Stimulated activated CD8-positive, alpha-beta memory T cell treated with anti-CD3 and anti-CD28 coated beads, Interleukin-7, amount 100 ng/mL, for 4 hours (primary cell): ENCODE measurements at places on chromosomes 13 and 19.

GRCh38 chr19:53130506-53130905 is 2.2 kb downstream of the ZNF415 start:
- no peak for DNase-seq

DNA sequence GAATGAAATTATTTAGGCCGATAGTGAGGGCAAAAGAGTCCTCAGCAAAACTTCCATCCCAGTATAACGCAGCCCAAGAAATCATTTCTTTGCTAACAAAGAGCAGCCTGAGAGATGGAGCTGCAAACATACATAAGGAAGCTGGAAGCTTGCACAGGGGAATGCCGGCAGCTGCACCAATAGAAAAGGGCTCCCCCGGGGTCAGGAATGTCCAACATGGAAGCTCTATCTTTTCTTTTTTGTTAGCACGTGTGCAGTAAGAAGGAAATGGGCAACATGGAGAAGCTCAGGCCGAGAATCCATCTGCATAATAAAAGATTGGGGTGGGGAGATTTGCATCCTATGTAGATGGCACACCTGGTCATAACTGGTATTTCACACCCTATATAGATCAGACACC is 1363.5 kb upstream of the PCDH20 start:
- DNase-seq = no peak

GRCh38 chr19:11291991-11292390 is 4.0 kb upstream of the TSPAN16 start:
- DNase-seq = no peak

- DNase-seq = no peak
These were observed 68.2 kb downstream of the ESD start for GRCh38 chr13:46728777-46729176.

- no peak for DNase-seq
These were observed 52.8 kb downstream of the TNFRSF19 start for GRCh38 chr13:23622985-23623384.

- no peak for DNase-seq
These were observed 257.8 kb downstream of the FOXO1 start for GRCh38 chr13:40408602-40409001.

DNA sequence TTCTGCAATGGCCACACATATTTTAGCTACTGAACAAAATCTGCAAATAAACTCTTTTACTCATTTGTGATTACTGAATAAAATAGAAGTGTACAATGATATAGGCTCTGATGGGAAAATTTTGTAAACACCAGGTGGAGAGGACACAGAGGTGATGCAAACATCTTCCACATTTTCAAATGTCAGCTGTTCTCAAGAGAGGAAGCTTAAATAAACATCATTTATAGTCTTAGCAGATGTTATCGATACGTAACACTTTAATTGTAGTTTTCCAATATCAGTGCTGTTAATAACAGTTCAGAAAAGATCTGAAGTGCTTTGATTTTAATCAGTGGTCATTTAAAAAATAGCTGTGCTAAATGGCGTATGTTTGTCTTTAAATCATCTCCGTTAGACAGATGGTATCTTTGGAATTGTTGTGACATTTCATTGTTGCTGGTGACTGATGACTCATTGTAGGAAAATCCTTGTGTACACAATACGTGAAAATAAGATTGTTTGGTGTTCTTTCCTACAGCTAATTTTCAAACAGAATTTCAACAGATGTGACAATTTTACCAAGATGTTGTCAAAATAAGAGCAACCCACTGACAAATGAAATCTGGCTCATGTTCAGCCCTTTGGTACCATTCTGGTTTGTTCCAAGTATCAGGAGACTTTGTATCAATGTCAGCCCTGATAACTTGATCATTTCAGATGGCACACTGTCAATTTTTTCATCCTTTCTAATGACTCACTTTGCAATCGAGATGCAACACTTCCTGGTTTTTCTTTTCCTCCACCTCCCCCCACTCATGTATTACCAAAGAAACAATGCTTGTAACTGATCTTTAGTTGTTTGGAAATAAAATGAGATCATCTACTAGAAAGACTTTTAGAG is 516.0 kb downstream of the DCT start:
- DNase-seq = no peak

- no peak for DNase-seq
These were observed 82.2 kb downstream of the SLC7A1 start for GRCh38 chr13:29513002-29513980.

GRCh38 chr19:35534803-35535480 is 1.7 kb downstream of the GAPDHS start:
- DNase-seq = no peak

GRCh38 chr13:28569886-28570285 is 75.0 kb upstream of the FLT1 start:
- DNase-seq = no peak

DNA sequence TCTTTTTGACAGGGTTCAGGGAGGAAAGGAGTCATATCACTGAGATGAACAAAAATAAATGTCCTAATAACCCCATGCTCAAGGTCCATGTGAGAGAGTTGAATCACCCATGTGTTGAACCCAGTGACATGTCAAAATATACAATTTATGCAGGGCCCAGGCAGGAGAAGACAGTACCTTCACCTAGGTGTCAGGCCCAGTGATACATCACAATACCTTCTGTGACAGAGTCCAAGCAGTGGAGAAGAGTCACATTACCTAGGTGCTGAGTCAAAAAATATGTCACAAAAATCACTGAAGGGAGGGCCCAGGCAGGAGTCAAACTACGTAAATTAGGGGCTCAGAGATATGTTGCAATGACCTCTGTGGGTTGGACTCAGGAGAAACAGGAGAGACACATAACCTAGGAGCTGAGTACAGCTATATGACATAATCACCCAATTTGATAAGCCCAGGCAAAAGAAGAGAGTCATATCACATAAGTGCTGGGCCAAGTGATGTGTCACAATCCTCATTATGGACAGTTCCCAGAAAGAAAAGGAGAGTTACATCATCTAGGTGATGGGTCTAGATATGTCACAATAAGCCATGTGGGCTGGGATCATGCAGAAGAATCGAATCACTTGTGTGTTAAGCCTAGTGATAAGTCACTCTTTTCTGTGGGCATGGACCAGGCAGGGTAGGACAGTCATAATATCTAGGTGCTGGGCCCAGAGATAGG is 13.8 kb upstream of the ZNF724 start:
- no peak for DNase-seq

DNA sequence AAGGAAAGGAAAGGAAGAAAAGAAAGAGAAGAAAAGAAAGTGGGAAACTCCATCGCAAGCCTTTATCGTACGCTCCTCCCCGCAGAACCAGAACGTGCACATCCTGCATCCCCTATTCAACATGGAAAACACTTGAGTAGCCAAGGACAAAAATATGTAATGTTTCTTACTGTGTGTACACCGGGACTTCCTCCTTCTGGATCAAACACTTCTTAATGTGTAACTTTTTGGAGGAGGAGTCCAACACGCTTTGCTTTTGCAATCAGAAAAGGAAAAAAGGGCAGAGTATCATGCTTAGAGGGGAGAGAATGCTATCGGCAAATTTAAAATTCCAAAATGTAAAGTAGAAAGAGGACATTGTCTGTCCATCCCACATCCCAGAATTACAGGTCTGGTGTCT is 7.8 kb upstream of the SHFL start:
- DNase-seq = no peak

GRCh38 chr19:54158812-54159351 is 639 bp downstream of the LENG1 start:
- no peak for DNase-seq

- DNase-seq = no peak
These were observed 245.6 kb downstream of the DCT start for GRCh38 chr13:94233837-94234236.

DNA sequence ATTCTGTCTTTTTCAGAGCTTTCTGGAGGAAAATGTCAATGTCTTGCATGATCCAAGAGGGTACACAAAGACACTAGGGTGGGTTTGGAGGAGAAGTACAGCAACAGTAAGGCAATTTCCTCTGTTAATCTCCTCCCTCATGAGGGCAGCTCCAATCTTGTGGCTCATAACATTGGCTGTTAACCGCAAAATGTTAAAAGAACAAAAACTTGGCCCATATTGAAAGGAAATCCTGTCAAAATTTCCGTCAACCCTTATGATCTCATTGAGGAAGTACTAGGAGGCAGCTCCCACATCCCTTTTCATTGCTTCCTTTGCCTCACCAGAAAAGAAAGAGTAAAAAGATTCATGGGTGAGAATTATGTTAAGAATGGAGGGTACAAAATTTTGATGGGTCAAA is 11.6 kb downstream of the OXGR1 start:
- DNase-seq = no peak

DNA sequence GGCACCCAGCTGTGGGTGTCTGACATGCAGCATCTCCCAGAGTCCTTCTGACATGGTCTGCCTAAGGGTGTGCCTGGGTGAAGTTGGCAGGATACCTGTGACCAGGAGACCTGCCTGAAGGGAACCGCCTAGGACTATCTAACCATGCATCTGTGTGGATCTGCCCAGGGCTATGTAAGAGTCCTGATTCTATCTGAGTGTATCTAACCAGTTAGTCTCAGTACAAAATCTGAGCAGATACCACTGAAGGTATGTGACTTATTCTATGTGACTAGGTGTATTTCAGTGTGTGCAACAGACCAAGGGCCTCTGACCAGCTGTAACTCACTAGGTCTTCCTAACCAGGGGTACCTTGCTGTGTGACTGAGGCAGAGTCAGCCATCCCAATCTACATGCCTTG is 28.2 kb upstream of the FBL start:
- no peak for DNase-seq

DNA sequence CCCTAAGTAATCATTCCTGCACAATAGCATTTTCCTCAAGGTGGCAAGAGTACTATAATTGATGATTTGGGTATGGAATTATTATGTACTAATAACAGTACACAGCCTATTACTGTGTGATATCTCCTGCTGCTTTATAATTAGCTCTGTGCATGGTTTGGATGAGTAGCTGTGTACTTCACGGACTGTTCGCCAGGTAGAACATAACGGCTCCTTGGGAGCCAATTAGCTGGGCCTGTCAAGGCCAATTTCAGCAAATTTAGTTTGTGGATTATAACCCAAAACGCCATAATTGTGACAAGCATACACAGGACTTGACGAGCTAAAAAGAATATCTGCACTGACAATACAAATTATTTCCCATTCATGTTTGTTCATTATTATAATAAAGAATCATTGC is 1584.2 kb downstream of the SLITRK1 start:
- no peak for DNase-seq

GRCh38 chr13:111521030-111521429 is 200.6 kb downstream of the TEX29 start:
- DNase-seq = no peak

- DNase-seq = no peak
These were observed 20.3 kb downstream of the C2CD4C start for GRCh38 chr19:388691-389090.

GRCh38 chr13:44758630-44759383 is 182.7 kb upstream of the TSC22D1 start:
- DNase-seq = peak; percentile 6

DNA sequence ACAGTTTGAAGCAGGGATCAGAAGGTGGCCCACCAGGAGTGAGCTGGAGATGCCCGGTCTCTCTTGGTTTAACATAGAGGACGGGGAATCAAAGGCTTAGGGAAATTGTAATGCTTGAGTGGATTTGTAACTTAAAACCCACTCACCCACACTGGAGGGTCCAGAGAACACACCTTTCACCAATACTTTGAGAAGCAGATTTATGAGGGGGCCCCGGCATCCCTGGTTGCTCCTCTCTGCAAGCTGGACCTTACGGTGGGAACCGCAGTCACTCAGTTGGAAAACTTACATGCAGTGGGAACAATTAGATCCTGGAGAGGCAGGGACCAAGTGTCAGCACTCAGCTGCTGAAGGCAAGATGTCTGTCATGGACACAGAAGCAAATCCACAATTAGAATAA is 20.5 kb downstream of the PPP5C start:
- no peak for DNase-seq

- peak; percentile 57 for DNase-seq
These were observed 13.2 kb downstream of the ING1 start for GRCh38 chr13:110726726-110727125.

- DNase-seq = no peak
These were observed 12.9 kb downstream of the ADGRE5 start for GRCh38 chr19:14394167-14394566.

- peak; percentile 23 for DNase-seq
These were observed 758 bp upstream of the CACNG7 start for GRCh38 chr19:53908106-53908934.

- DNase-seq = no peak
These were observed 195.2 kb downstream of the TEX29 start for GRCh38 chr13:111515635-111516034.

DNA sequence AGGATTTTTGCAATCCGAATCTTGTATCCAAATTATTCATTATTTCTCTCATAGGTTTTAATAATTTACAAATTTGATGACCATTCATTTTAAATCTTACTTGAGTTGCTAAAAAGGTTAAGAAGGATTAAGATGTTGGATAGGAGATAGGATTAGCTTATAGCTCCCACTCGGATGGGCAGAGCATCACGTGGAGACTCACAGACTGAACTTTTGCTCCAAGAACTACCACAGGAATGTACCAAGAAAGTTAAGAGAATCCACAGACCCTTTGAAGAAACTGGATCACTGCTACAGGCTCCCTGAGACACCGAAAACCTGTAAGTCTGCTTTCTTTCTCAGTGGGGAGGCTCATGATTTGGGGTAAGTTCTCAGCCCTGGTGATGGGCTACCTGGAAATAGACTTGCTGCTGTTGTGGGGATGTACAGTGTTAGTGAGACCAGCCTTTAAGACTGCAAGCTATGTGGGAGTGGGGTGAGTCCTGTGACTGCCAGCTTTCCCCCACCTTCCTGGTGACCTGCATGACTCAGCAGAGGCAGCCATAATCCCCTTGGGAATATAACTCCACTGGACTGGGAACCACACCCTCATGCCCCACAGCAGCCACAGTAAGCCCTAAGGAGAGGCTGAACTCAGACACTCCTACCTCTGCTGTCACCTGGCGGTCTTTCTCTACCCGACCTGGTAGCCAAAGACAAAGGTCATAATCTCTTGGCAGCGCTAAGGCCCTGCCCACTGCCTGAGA is 1458.0 kb downstream of the OLFM4 start:
- no peak for DNase-seq

GRCh38 chr19:14550201-14550754 is 20.9 kb downstream of the TECR start:
- no peak for DNase-seq

- DNase-seq = no peak
These were observed 196.8 kb downstream of the KLF12 start for GRCh38 chr13:73937441-73937840.

GRCh38 chr13:75305059-75305458 is 176.9 kb downstream of the TBC1D4 start:
- no peak for DNase-seq

DNA sequence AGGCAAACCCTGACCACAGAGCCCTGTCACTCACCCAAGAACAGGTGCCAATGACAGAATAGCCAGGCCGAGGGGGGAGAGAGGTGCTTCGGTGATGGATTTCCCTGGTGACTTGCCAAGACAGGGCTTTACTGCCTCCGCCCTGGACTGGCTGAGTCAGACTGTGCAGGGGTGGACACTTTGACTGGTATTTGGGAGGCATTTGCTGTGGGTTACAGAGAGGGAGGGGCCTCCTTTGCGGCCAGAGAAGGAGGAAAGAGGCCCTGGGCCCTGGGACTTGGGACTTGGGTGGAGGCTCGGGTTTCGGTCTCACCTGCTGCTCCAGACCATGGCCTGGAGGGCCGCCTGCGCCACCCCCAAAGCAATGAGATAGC is 4.6 kb upstream of the EPS8L1 start:
- peak; percentile 10 for DNase-seq
